Panc1 (cell line): ENCODE measurements at places on chromosomes 12 and 14. TPM values are rescaled to one million over a fixed set of nuclear protein-coding genes. Genes with fewer than 3 reads are reported as not detected.

TAS2R9 gene
- not detected for total RNA-seq

FBLN5 gene
- 0.23 TPM for total RNA-seq

KRT75 gene
- total RNA-seq = 0.15 TPM

KLHDC1 gene
- 1.3 TPM for total RNA-seq

BICD1 gene
- total RNA-seq = 40.0 TPM

SRRM4 gene
- total RNA-seq = not detected

MSRB3 gene
- 89.7 TPM for total RNA-seq

ATXN7L3B gene
- total RNA-seq = 18.0 TPM

TSHR gene
- total RNA-seq = not detected

TMPRSS12 gene
- not detected for total RNA-seq

GRCh38 chr14:98259881-98260280 lies 1012.1 kb downstream of the BCL11B start:
- DNase-seq = no peak

DNA sequence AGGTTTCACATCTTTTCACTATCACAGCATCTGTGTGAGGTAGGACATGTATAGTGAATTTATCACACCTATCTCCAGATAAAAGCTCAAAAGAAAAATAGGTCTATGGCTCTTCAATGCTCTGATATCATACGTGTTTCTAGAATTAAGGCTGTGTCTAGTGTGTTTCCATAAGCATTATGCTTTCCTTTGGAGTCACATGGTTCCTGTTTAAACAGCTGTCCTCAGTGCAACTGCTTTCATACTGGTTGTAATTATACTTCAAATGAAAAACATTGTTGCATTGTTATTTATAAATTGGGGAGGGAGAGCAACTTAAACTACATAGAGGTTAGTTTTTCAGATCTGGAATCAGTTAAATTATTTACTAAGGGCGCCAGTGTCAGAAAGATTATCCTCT lies 151.6 kb downstream of the SYT1 start:
- DNase-seq = no peak

GRCh38 chr12:27762757-27763156 lies 17.3 kb upstream of the KLHL42 start:
- DNase-seq = no peak

- DNase-seq = no peak
These were observed 58.1 kb downstream of the STAB2 start for GRCh38 chr12:103645202-103645601.

GRCh38 chr14:45359746-45360145 lies 106.7 kb upstream of the MIS18BP1 start:
- DNase-seq = no peak

- no peak for DNase-seq
These were observed 84.3 kb downstream of the TMEM30B start for GRCh38 chr14:61196792-61197191.

GRCh38 chr14:33230021-33230420 lies 291.3 kb downstream of the NPAS3 start:
- DNase-seq = no peak

DNA sequence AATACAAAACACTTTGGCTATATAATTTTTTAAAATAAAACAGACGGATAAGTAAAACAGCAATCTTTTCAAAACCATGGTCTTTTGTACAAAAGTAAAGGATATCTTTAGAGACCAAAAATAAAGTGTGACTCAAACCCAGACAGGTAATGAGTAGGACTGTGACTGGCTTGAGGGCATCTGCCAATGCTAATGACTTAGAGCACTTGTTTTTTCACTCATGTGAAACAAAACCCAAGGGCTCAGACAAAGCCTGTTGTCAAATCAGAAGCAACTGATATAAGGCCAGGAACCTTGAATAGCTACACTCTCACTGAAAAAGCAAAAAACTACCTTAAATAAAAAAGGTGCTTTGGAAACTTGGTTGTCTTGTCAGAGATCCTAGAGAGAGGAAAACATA lies 357.4 kb downstream of the TMEM117 start:
- DNase-seq = no peak

GRCh38 chr12:31005256-31005943 lies 68.3 kb upstream of the DDX11 start:
- DNase-seq = no peak

DNA sequence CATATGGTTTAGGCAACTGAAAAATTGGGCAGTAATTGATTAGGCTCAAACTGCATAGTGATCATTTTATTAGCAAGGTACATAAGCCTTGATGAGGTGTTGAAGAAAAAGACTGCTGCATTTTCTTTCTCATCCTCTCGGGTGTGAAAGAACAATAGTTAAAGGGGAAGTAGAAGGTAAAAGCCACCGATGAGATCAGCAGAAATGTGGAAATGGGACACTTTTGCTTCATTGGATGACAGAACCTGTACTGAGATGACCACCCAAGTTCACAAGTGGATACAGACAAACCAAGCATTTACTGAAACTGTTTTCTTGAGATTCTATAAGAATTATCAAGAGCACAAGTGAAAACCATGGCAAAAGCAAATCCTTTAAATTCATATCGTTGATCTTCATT lies 184.0 kb downstream of the TMX1 start:
- DNase-seq = no peak

DNA sequence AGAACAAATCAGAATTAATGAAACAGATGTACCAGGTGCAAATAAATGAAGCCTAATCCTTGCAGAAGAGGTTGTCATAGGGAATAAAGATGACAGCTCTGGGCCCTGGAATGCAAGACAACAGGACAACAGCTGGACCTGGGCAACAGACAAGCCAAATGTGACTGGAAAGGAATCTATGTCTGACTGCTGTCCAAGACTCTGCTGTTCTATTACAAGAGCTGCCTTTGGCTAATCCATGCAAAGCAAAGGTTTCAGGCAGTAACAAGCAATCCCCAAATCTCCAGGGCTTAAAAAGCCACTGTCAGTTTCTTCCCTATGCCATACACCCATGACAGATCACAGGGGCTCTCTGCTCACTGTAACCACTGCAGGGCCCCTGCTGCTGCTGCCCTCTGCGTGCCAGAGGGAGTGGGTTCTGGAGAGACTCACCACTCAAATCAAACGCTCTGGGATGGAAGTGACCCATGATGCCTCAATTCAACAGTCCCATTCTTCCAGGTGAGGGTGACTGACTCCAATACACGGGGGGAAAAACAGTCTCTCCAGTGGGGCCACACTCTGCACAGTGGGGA lies 218.9 kb upstream of the SFSWAP start:
- DNase-seq = no peak

DNA sequence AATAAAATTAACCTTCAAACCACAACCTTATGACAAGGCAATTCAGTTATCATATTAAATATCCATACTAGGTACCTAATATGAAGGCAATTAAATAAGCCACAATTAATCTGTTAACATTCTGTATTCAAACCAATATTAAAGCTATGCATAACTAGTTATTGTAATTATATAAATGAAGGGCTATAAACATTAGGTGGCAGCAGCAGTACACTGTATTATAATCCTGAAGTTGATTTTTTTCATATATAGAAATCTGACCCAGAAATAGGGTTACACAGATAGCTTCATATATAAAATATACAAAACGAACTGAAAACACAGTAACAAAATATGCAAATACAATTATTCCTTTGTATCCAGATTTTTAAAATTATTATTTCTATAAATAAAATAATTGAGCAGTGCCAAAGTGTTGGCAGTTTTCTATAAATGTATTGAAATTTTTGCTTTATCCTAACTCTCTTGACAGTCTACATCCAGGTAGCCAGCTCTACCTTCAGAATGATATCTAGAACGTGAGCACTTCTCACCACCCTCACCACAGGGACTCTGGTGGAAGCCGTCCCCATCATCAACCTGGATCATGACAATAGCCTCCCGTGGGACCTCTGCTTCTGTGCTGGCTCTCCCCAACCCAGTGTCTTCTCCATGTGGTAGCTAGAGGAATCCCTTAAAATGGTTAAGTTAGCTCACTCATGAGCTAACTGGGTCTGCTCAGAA lies 136.2 kb downstream of the MED13L start:
- DNase-seq = no peak

GRCh38 chr12:95257541-95257940 lies 39.9 kb downstream of the VEZT start:
- no peak for DNase-seq
